ENCODE measurements at places on chromosomes 6 and 20.
A peak's percentile ranks its signal among the peaks of the same experiment; 100 is the strongest.

DNA sequence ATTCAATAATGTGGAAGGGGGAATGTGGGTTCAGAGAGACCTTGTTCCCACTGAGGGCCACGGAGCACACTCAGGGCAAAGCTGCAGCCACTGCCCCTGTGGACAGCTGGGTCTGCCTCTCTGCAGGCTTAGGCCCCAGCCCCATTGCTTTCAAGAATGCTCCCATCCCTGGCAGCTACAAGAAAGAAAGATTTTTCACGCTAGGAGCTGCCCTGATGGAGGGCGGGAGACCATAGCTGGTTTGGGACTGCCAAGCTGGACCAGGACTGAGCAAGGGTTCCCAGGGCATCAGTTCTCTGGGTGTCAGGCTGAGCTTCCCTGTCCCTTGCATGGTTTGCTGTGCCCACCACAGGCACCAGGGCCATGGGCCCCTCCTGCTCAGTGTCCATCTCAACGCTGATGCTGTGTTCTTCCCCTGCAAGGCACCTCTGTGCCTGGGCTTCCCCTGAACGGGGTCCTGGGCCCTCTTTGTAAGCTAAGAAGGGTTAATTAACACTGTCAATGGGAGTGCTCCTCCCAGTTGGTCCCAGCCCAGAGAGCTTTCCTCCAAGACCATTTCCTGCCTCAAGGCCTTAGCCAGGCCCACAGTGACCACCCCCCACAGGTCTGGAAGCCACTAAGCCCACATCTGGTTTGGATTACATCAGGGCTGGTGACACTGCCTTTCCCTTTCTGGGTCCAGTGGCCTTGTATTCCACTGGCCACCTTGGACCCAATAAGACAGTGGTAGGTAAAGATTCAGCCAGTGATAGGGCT is 8.4 kb downstream of the FOXS1 start:
- no peak for DNase-seq

DNA sequence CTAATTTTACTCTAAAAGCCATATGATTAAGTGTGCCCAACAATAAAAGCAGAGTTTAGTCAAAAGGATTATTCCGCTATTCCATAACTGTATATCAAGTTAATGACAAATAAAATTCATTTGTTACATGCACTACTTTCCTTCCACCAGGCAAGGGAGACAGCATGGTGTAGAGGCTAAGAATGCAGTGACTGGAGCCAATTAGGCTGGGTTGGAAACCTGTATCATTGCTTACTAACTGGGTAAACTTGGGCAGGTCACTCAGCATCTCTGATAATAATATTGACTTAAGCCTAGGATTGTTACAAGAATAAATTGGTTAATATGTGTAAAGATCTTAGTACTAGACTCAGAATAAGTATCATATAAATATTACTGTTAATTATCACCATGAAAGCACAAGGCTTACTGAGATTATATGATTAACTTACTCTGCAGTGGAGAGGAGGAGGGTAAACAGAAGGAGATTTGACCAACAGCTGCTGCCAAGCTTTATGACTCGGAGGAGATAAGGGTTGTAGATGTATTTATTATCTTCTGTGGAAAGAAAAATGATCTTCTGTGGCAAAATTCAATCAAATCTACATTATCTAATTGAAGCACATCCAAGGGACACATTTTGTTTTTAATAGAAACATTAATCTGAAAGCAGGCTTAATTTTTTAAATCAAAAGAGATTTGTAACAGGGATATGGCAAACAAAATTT is 1459.9 kb downstream of the GRIK2 start:
- no peak for DNase-seq

GRCh38 chr6:130908188-130908587 is 81.0 kb downstream of the SMLR1 start:
- DNase-seq, result no peak

DNA sequence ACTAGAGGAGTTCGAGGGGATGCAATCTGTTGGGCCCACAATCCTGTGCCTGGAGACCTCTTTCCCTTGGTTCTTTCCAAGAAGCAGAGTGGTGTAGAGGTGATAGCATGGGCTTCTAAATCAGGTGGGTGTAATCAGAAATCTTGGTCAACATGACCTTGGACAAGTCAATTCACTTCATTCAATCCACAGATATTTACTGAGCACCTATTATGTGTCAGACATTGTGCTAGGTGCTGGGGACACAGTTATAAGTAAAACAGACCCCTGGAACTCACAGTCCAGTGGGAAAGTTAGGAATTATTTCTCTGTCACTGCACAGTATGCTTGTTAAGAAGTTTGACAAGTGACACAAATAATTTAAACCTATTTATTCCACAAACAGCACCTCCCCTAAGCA is 3.3 kb upstream of the E2F1 start:
- DNase-seq, result no peak

DNA sequence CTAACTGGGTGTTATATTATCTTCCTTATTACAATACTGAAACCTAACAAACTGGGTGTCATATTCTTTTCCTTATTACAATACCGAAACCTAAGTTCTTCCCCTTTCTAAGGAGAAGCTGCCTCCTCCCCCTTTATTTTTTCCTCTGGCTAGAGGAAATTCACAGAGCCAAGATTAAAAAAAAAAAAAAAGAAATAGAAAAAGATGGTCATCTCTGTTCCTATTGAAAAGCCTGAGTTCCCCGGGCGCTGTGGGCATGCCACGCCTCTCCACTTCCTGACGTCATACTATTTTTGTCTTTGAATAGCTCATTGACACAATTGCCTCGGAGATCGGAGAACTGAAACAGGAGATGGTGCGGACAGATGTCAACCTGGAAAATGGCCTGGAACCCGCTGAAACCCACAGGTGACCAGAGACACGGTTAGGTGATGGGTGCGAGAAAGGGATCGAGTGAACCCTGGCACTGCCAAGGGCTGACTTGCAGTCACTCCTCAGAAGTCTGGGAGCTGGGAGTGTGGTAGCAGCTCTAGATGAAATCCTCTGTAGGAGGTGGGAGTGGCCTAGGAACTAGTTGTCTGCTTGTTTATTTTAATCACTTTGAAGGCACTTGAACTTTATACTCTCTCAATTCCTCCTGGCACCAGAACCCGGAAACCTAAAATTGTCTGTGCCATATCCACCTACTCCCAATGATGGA is 82.2 kb upstream of the NAA20 start:
- no peak for DNase-seq

DNA sequence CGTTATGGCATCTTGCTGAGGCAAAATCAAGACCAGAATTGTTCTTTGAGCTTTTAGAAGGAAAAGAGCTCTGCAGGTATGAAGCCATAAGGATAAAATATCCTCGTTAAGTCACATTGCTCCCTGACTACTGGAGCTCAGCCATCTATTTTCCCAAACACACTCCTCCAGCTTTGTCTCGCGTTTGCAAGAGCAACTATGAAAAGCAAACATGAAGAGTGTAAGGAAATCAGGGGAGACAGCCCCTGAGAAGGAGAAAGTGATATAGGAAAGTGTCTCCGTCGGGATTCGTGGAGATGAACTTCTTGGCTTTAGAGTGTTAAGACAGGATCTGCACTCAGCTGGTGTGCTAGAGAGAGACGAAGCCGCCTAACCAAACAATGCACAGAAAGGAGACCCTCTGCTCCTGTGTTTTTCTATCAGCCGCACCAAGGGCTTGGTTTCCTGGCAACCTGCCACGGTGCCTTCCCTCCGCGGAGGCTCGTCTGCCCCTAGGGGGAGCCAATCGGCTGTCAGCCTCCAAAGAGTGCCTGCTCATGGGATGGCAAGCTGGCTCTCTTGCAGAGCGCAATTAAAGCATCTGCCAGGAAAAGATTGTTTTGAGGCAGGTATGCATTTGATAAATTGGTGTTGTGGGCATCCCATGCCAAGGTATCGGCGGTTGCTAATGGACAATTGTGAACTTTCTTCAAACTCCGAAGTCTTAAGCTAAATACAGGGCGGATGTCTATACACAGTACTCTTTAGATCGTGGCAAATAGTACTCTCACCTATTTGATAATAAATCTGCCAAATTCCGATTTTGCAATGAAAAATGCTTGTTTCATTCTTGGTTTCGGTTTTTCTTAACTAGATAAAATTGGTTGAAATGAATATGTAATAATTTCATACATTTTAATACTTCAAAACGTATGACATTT is 603.2 kb downstream of the RNF144B start:
- no peak for DNase-seq

DNA sequence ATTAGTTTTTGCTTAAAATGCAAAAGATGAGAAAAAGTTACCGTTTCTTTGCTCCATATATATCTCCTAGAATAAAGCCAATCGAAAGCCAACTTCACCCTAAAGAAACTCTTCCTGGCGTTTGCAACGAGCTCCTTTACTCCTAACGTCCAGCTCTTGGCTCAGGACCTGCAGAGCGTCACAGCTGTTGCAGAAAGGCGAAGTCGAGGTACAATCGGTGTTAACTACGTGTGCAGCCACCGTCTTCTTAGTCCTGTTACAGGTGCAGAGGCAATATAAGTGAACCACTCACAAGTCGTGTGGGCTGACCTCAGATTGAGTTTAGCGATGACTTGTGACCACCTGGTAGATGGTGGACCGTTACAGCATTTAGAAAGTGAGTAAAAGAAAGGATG is 113.1 kb downstream of the TRIM27 start:
- DNase-seq, result no peak

DNA sequence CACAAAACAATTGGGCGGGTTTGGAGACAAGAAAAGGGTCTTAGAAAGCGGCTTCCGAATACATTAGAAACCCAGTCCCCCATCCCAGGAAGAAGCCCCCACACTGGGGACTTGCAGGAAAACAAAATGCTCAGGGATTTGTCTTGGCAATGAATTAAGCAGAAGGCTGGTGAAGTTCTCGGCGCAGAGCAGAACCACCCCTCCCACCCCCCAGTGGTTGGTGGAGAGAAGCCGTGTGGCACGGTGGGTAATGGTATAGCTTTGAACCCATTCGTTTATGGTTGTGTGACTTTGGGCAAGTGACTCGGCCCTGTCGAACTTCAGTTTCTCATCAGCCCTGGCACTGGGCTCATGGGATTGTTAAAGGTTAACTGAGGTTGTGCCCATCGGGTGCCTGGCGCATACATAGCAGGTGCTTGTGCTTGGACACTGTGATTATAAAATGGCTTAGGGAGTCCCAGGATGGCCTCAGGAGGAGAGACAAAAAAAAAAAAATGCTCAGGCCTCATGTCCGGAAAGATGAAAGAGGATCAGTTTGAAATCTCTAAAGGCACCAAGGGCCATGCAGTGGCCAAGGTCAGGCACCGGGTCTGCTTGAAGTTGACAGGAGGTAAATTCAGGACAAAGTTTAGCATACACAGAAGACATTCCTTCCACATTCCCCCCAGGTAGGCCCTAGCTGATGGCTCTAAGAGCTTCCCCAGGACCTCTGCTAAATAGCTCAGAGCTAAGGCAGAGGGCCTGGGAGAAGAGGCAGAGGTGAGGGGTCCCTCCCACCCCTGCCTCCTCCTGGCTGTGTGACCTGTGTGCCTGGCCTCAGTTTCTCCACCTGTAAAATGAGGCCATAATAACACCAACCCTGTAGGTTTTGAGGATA is 120.1 kb upstream of the PTPN1 start:
- no peak for DNase-seq

GRCh38 chr6:56345376-56345995 is 98.1 kb upstream of the COL21A1 start:
- DNase-seq, result no peak

DNA sequence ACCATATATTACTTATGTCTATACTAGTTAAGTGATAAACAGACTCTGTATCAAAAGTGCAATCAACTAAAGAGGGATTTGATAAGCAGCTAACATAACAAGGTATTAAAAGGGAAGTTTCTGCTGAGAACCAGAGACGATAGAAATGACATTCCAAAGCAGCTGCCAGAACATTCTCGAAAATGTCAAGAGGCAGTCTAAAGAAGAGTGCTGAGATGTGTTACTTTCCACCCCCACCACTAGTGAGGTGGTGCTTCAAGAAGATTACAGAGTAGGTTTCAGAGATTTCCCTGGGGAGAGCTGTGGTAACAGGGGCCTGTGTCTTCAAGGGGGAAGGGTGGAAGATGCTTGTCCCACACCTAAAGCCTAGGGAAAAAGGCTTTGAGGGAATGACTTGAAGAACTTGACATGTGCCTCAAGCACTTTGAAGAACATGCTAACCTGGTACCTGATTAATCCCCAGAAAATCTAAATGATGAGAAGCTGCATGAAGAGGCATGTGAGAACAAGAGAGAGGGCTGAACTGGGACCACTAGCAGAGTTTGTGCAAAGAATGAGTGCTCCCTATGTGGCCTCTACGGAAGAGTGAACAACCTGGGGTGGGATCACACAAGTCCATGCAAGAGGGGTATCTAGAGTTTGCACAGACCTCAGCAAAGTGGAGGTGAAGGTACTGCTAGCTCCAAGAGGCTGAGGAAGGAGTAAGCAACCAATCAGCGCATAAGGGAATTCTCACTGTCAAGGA is 5.0 kb downstream of the FAM184A start:
- DNase-seq, result no peak

- no peak for DNase-seq
Observed at GRCh38 chr6:93524671-93525451, 105.5 kb upstream of the EPHA7 start.

DNA sequence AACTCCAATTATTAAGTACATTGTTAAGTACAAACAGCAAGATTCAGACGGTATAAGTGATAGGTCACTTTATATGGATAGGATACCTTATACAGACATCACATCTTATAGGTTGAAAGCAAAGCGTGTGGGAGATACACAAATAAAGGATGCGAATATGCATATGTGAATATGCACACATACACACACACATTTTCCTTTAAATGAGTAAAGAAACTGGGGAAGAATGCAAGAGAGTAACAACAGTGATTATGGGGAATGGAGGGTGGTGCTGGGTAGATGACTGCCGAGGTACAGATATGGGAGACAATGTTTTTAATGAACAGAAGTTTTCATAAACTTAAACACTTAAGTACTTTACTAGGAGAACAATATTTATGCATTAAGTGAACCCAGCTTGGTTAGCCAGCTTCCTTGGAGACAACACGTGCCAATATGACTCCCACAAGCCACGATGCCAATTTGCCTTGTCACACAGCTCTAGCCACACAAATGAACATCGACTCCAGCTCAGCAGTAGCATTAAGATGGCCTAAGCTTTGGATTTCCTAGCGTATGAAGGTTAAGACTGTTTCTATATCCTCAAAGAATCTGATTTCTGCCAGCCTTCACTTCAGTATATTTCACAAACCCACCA is 96.6 kb downstream of the EPB41L2 start:
- no peak for DNase-seq

GRCh38 chr6:42993445-42993844 is 9.1 kb downstream of the PPP2R5D start:
- no peak for DNase-seq

DNA sequence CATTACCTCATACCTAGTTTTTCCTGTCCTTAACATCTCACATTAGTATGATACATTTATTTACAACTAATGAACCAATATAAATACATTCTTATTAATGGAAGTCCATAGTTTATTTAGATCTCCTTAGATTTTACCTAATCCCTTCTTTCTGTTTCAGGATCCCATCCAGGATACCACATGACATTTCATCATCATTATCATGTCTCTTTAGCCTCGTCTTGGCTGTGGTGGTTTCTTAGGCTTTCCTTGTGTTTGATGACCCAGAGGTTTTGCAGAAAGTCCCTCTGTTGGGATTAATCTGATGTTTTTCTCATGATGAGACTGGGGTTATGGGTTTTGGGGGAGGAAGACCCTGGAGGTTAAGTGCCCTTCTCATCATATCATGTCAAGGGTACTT is 89.3 kb upstream of the IYD start:
- no peak for DNase-seq

- no peak for DNase-seq
Observed at GRCh38 chr6:107819964-107820337, 4.2 kb downstream of the SCML4 start.

- DNase-seq, result peak; percentile 70
Observed at GRCh38 chr6:35302604-35303241, 5.1 kb downstream of the DEF6 start.

- no peak for DNase-seq
Observed at GRCh38 chr6:46983007-46983411, 59.1 kb downstream of the ADGRF1 start.

GRCh38 chr6:23081701-23082100 is 512.3 kb downstream of the HDGFL1 start:
- no peak for DNase-seq
